ENCODE measurements at places on chromosomes 1 and 21.

- no peak for DNase-seq
Observed at GRCh38 chr1:114353262-114353661, 157.7 kb downstream of the TRIM33 start.

DNA sequence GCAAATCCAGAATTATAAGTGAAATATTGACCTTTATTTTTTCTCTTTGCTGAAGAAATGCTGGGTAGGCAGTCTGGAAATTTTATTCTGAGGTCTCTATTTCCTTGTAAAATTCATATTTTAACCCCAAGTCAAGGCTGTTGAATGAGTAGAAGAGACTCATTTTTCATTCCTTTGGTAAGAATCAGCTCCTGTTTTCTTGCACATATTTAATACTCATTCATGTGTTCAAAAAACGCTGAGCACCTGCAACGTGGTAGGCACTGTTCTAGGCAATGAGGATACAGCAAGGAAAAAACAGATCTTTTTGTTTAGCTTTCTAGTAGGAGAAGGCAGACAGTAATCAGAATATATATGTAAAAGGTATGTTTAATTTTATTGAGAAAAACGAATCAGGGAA, 1.5 kb downstream of the PRKAA2 start:
- DNase-seq, result no peak

GRCh38 chr1:65281846-65282245, 27.5 kb upstream of the DNAJC6 start:
- DNase-seq, result no peak

DNA sequence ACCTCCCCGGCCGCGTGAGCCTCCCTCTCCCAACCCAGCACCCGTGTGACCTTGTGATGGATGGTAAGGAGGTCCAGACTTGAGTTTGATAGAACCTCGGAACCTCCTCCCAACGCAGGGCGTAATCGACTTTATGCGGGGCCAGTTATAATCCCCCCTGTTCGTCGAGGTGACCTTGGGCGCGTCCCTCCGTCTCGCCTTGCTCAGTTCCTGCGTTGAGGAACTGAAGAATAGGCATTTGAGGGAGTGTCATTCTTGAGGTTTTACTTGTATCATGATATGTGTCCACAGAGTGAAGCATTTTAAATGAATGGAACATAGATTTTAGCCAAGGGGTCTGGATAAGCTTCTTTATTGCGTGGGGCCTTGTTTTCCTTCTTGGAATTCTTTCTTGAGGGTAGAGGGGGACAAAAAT, 433 bp downstream of the TIMM17A start:
- DNase-seq, result no peak

GRCh38 chr1:156684227-156684782, 7.1 kb upstream of the NES start:
- DNase-seq, result no peak

- DNase-seq, result no peak
Observed at GRCh38 chr1:53888681-53889080, 916 bp downstream of the YIPF1 start.

- no peak for DNase-seq
Observed at GRCh38 chr21:27265949-27266348, 299.1 kb upstream of the ADAMTS5 start.

DNA sequence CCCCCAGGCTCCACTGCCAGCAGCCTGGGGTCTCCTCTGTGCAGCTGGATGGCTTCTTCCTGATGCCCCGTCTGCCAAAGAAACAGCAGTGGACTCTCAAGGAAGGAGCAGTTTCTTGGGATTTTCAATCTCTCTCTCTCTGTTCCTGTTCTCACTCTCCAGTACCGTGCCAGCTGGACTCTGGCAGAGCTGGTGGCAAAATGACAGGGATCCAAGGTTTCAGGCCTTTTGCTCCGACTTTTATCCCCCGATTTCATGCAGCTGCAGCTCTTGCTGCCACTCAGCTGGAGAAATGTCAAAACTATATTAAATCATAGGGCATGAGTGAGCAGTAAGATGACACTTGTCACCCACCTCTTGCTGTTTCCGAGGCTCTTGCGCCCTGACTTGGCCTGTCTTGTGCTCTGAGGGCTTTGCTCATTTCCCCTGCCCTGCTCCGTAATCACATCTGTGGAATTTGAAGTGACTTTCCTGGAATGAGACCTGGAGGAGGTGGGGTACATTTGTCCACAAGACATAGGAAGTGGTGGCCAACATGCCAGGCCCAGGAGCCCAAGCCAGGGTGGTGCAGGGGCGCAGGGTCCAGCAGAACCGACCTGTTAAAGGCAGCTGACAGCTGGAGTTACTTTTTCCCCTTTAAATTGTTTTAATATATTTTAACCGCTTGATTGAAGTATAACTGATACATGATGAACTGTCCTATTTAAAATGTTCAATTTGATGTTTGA, 576.2 kb downstream of the PTPRU start:
- peak; percentile 40 for DNase-seq

- DNase-seq, result no peak
Observed at GRCh38 chr1:180057883-180058396, 96.7 kb upstream of the QSOX1 start.

DNA sequence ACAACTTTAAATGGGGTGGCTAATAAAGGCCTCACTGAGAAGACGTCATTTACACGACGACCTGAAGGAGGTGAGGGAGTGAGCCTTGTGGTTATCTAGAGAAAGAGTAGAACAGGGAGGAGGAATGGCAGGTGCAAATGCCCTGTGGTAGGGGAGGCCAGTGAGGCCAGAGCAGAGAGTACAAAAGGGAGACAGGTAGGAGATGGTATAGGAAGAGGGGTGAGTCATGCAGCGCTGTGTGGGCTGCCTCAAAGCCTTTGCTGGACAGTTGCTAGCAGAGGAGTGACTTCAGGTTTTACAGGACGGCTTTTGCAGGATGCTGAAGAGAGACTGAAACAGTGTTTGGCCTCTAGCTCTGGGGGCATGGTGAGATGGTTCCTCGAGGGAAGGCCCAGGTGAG, 116.0 kb downstream of the IER5 start:
- DNase-seq, result no peak

GRCh38 chr1:100076744-100077143, 56.0 kb downstream of the SASS6 start:
- DNase-seq, result no peak

- no peak for DNase-seq
Observed at GRCh38 chr1:218886101-218886871, 287.4 kb upstream of the LYPLAL1 start.

DNA sequence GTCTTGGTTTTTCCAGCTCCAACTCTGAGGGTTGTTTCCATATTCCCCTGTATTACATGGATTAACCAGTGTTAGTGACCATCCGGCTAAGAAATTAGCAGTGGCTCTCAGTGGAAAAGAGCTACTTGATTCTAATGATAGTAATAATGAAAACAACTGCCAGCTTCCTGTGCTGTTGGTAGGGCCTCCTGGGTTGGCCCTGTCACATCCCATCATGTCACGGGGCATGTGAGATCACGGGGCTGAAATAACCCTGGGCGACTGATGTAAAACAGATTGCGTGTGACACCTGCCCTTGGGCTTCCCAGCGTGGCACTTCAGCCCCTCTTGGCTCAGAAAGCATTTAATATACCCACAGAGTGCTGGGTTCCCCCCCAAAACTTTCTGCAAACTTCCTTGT, 149.0 kb downstream of the ROR1 start:
- DNase-seq, result no peak

- DNase-seq, result no peak
Observed at GRCh38 chr1:110339407-110340206, 430 bp downstream of the RBM15 start.

- no peak for DNase-seq
Observed at GRCh38 chr1:57736940-57737339, 313.1 kb upstream of the DAB1 start.

GRCh38 chr1:226956942-226957713, 17.0 kb downstream of the COQ8A start:
- DNase-seq, result no peak

DNA sequence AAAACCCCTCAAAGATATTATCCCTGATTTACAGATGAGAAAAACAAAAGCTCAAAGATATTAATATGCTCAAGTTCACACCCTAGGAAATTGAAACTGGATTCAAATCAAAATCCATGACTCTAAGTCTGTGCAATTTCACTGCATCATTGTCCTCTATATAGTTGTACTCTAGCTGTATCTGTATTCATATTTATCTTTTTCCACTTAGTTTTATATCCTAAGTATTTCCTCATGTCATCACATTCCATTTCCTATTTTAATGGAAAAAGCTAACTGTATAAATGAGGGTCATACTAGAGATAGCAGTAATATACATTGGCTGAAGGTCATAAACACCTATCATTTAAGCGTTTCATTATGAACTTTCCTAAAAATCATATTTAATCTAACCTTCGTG, 42.2 kb upstream of the RALGPS2 start:
- no peak for DNase-seq

GRCh38 chr1:160708801-160709200, 2.8 kb downstream of the CD48 start:
- DNase-seq, result no peak

- no peak for DNase-seq
Observed at GRCh38 chr1:60831780-60832179, 250.6 kb upstream of the NFIA start.

DNA sequence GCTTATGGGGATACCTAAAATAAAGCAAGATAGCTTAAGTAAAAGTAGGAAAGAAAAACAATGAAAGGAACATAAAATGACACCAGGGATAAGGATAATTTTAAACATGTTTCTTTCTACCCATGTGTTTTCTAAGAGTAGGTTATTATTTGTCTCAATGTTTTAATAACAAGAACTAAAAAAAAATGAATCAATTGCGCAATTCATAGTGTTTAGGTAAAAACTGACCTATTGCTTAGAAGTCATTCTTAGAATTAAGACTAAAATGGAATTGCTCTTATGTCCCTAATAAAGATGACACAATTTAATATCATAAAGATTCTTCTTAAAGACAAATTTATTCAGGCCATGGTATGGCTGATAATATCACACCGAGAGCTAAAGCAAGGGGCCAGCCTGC, 58.0 kb upstream of the COL24A1 start:
- no peak for DNase-seq

- no peak for DNase-seq
Observed at GRCh38 chr1:25727088-25727487, 72.9 kb upstream of the SELENON start.

DNA sequence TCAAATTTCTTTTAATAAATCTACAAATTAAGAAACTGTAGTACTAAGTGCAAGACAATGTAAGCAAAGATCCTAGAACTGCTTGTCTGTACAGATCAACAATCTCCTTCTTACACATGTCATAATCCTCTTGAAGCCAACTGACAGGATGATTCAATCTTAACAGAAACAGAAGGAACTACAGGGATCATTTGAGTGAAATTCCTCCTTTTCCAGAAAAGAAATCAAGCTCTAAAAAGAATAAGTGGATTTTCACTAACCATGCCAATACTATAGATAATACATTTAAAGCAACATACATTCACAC, 53.2 kb downstream of the RAB3GAP2 start:
- no peak for DNase-seq

- no peak for DNase-seq
Observed at GRCh38 chr1:182996816-182997215, 26.4 kb upstream of the LAMC1 start.

GRCh38 chr1:198932351-198932991, 293.6 kb downstream of the PTPRC start:
- no peak for DNase-seq

GRCh38 chr1:229024528-229025130, 246.3 kb upstream of the RAB4A start:
- DNase-seq, result no peak

DNA sequence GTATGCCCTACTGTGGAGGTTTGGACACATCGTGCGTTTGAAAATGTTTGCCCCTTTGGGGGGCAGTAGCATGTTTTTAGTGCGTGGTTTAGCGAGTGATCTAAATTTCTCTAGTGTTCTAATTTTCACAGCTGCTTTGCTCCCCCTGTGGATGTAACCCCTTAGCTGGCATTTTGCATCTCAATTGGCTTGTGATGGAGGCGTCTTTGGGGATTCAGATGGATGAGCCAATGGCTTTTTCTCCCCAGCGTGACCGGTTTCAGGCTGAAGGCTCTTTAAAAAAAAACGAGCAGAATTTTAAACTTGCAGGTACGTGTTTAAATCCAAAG, 836 bp downstream of the CDC7 start:
- peak; percentile 15 for DNase-seq

GRCh38 chr1:153842006-153842471, 66.8 kb downstream of the SLC27A3 start:
- DNase-seq, result no peak

GRCh38 chr1:187689129-187689528, 860.4 kb downstream of the PLA2G4A start:
- no peak for DNase-seq

GRCh38 chr1:7541629-7542028, 229.5 kb upstream of the VAMP3 start:
- no peak for DNase-seq

GRCh38 chr1:15423355-15424077, 13.8 kb downstream of the EFHD2 start:
- DNase-seq, result no peak

DNA sequence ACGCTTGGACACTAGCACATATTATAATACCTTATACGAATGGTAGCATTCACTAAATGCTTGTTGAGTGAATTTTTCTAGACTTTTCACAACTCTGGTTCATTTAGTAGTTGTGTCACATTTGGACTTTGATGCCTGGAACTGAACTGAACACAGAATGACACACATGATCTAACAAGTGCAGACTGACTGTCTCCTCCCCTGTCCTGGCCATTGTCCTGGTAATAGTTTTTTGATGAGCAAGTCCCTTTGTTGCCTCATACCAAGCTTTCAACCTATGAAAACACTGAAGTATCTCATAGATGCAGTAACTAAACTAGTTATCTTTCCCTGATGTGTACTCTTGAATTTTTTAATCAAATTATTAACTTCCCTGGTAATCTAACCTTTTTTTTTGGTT, 66.4 kb downstream of the LRRC8D start:
- no peak for DNase-seq

DNA sequence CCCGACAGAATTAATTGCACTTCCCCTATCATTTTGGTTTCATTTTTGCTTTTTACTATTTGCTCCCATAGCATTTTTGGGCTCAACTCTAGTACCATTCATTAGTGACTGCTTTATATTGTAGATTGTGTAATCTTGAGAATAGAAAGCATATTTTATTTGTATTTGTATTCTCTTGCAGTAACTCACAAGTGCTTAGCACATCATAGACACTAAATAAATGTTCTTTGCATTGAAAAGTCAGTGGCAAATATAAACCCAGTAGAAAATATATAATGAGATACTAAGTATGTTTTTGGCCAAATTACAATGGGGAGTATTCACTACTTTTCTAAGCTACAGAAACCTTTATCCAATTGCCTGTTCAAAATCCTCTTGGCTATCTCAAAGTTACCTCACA, 359.7 kb upstream of the CAMK1G start:
- DNase-seq, result no peak

- no peak for DNase-seq
Observed at GRCh38 chr21:38255571-38256117, 1.1 kb upstream of the KCNJ15 start.

GRCh38 chr1:66119148-66119547, 326.5 kb downstream of the PDE4B start:
- peak; percentile 28 for DNase-seq

DNA sequence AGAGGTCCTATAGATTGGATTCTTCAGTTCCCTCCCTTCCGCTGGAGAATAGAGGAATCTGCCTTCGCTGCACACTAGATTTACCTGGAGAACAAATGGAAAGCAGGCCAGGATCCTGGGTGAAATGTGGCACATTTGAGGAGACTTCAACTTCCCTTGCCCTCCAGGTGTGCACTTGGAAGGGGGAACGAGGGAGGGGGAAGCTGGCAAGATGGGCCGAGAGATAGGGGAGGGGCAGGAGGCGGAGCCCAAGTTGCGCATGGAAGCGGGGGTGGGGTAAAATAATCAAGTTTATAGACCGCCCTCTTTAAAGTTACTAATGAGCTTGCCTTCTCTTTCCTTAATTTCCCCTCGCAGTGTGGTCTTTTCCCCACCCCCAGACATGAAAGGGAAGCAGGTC, 155.7 kb upstream of the CAMK1G start:
- DNase-seq, result no peak
